ENCODE measurements at places on chromosomes 13 and 19.

- DNase-seq = peak; percentile 90
These were observed 11.7 kb downstream of the NTN5 start for GRCh38 chr19:48660852-48661710.

DNA sequence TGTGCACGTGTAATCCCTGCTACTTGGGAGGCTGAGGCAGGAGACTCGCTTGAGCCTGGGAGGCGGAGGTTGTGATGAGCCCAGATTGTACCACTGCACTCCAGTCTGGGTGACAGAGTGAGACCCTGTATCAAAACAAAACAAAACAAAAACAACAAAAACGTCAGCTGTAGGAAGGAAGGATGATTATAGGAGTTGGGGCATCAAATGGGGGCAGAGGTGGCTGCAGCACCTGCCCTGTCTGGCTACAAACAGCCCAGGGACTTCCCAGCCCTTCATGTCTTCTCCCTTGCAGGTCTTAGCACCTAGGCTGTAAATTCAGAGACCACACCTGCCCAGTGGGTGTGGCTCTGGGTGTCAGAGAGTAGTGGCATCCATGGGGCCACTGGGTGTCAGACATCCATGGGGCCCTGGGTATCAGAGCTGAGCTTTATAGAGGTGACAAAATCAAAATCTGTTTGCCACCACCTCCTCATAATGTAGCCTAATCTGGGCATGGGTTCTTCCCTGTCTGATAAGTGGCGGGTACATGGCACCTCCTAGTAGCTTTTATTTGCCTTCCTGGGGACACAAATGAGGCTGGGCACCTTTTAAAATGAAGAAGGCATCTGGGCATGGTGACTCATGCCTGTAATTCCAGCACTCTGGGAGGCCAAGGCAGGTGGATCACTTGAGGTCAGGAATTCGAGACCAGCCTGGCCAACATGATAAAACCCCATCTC is 4.7 kb upstream of the B3GNT3 start:
- DNase-seq = no peak

- DNase-seq = no peak
These were observed 220.1 kb upstream of the EDNRB start for GRCh38 chr13:78138756-78139155.

GRCh38 chr19:56403261-56403660 is 871 bp upstream of the ZNF583 start:
- peak; percentile 9 for DNase-seq

GRCh38 chr19:2848616-2849015 is 7.3 kb downstream of the ZNF555 start:
- no peak for DNase-seq

- DNase-seq = no peak
These were observed 25.3 kb upstream of the ZSCAN18 start for GRCh38 chr19:58123354-58123753.

DNA sequence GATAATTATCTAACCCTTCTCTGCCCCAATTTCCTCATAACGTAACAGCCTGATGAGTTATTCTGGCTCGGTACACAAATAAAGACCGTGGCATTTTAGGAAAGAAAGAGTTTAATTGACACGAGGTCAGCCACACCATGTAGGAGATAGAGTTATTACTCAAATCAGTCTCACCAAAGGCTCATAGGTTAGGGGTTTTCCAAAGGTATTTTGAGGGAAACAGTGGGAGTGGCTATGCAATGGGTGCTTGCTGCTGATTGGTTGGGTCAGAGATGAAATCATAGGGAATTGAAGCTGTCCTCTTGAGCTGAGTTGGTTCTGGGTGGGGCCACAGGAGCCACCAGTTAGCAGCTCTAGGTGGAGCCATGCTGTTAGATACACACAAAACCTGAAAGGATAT is 137.5 kb downstream of the FREM2 start:
- no peak for DNase-seq

- DNase-seq = no peak
These were observed 95.7 kb downstream of the STK24 start for GRCh38 chr13:98480915-98481877.

DNA sequence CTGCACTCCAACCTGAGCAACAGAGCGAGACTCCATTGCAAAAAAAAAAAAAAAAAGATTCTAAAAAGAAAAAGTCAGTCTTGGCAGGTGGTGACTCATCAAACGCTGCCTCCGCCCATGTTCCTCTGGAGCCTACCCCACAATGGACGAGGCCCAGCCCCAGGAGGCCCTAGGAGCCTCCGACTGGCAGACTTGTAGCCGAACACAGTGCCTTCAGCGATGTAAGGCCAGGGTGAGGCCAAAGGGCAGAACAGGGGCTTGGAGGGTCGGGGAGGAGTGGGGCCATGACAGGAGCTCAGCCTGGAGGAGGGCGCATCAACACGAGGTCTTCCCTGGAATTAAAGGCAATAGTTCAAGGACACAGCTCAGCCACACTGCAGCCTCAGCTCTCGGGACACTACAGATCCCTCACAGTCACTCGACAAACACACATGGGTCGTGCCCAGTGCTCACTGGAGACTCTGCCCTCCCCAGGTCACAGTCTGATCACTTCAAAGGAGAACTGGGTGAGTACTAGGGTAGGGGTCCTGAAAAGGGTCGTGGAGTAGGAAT is 5.1 kb downstream of the USE1 start:
- DNase-seq = no peak

DNA sequence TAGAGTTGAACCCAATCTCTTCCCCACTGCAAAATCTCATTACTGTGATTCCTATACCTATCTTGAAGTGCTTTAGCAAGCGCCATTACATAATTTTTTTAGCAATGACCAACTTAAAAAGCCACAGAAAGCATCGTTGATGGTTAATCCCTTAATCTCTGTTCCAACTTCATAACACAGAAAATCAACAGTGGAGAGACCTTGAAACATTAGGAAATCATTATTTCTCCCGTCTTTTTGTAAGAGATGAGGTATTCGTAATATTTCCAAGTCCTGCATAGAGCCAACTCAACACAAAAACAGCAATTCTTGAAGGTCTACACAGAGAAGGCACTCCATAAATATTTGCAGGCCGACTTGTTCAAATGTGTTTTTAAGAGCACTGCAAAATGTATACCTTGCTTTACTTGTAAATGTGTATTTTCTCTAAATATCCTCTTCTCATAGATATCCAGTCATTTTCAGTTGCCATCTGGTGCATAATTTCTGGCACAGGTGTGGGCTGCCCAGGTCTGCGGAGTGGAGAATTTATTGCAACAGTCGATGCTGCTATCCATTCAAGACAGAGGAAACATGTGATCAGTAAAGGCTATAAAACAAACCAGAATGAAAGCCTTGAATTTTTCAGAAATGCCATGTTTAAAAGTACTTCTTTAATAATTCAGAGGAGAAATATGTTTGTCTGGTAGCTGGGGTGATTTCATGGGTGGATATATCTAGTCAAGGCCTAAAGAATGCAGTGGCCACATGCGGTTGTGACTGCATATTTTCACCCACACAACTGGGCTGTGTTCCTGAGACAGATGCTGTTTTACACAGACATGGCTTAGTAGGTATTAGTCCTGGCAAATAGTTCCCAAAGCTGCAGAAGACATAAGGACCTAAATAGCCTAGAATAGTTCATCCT is 234.3 kb upstream of the STARD13 start:
- DNase-seq = no peak

DNA sequence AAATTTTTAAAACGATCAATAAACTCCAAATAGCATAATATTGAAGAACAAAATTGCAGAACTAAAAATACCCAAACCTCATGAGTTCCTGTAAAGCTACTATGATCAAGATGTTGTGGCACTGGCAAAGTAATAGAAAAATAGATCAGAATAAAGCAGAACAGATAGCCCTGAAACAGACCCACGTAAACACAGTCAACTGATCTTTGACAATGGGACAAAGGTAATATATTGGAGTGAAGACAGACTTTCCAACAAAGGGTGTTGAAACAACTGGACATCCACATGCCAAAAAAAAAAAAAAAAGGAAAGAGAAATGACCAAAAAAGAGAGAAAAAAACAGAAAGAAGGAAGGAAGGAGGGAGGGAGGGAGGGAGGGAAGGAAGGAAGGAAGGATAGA is 138.7 kb downstream of the IRS2 start:
- no peak for DNase-seq

GRCh38 chr19:40693150-40693788 is 2.8 kb upstream of the NUMBL start:
- no peak for DNase-seq

DNA sequence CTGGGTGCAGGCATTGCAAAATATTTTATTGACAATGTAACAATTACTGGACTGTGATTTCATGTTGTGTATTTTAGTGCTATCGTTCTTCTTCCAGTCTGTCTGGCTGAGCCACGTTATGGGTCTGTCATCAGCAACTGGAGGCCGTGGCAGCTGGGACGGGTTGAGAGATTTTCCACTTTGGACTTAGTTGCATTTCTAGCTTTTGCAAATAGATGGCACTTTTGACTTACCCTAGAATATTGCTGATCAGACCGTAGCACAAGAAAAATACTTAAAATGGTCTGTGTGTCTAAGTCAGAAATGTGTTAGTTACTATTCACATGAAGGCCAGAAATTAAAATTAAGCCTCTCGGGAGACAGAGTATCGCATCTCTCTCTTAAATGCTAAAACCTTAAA is 211.1 kb downstream of the TEX29 start:
- DNase-seq = no peak

DNA sequence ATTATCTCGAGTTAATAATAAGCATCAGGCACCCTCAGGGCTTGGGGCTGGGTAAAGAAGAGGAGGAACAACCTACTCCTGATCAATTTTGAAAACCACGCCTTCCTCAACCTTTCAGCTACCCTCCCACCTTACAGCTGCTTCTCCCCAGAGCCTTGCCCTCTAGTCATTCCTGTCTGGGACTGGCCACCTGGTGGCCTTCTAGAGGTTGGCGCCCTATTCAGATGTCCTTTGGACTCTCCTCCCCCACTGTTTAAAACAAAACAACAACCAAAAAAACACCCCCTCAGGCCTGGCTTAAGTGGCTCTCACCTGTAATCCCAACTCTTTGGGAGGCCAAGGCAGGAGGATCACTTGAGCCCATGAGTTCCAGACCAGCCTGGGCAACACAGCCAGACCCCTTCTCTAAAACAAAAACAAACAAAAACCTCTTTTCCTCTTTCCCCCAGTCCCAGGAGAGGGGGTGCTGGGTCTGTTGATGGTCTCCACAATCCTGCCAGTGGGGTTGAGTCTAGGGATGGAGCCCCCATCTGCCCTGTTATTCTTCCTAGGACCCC is 62.3 kb downstream of the CCDC70 start:
- no peak for DNase-seq

- no peak for DNase-seq
These were observed 6.8 kb downstream of the BICRA start for GRCh38 chr19:47615714-47616113.

DNA sequence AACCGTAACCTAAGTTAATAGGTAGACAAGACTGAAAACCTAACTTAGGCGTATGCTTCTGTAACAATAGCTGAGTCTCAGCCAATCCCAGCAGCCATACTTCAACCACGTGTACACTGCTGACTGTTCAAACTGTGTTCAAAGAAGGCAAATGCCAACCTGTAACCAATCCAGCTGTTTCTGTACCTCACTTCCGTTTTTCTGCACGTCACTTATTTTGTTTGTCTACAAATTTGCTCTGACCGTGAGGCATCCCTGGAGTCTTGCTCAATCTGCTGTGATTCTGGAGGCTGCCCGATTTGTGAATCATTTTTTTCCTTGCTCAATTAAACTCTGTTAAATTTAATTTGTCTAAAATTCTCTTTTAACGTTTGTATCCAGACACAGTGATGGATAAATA is 59.2 kb downstream of the EDNRB start:
- no peak for DNase-seq

- DNase-seq = no peak
These were observed 330.4 kb upstream of the NBEA start for GRCh38 chr13:34611671-34612070.

DNA sequence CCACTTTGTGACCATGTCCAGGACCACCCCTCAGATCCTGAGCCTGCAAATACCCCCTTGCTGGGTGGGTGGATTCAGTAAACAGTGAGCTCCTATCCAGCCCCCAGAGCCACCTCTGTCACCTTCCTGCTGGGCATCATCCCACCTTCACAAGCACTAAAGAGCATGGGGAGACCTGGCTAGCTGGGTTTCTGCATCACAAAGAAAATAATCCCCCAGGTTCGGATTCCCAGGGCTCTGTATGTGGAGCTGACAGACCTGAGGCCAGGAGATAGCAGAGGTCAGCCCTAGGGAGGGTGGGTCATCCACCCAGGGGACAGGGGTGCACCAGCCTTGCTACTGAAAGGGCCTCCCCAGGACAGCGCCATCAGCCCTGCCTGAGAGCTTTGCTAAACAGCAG is 7.7 kb upstream of the CEACAM7 start:
- no peak for DNase-seq

DNA sequence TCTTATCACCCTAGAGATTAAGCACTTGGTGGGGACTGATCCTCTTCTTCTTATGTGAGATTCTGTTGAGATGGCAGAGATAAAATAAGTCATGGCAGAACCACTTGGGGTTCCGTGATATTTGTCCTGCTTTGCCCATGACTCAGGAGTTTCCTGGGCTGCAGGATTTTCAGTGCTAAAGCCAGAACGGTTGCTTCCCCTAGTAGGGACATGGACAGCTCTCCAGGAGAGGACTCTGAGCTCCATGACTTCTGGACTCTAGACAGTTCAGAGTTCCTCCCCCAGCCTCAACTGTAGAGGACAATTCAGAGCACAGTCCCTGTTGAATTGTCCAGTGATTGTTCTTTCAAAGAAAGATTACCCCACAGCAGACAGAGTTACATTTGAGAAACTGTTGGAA is 98.8 kb downstream of the OLFM4 start:
- DNase-seq = no peak

DNA sequence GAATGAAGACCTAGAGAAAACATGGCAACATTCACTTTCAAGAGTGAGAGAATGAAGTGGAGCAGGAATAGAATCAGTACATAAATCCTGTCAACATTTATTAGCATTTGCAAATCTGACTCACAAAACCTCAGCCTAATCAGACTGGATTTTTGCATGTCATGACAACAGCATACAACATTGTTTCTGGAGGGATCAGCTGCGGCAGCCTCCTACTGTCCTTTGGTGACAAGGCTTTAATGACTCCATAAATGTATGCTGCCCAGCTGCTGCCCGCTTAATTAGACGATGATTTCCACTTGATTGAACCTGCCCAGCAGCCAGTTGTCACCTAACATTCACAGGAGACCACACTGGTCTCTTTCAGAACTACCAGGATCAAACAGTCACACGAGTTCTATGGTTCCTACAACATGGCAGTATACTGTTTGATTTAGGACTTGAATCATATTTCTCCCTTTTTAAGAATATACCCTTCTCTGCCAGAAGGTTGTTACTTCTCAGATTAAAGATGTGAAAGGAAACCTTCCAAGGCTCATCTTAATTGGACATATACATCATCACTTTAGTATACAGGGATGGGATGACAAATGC is 9.3 kb downstream of the EBPL start:
- DNase-seq = no peak

All from CD4-positive, alpha-beta T cell treated with Interleukin-12 subunit alpha and Interleukin-12 subunit beta, for 1 hour (primary cell).